Breast epithelium (tissue), 4 donors: ENCODE measurements at places on chromosomes 7 and 10.

GRCh38 chr10:92124020-92124419 is 166.9 kb downstream of the CPEB3 start:
- DNase-seq, result no peak

- no peak for DNase-seq
These were observed 55.2 kb upstream of the RAB18 start for GRCh38 chr10:27448921-27449320.

DNA sequence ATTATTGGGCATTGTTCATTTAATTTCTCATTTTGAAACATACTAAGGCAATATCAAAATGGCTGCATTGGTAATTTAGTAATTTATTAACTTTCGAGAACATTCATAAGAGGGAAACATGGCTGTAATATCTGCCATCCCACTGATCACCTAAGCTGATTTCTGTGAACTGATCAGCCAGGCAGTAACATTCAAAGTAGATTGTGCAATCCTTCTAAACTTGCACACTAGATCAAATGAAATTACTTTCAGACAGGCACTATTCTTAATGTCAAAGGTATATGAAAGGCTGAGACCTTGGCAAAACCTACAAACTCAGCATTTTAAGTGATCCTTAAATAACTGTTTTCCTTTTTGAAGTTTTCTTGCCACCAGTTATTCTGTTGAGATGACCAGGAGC is 290.7 kb downstream of the CACNA2D1 start:
- no peak for DNase-seq

GRCh38 chr7:39811161-39811614 is 138.9 kb upstream of the CDK13 start:
- DNase-seq, result no peak

DNA sequence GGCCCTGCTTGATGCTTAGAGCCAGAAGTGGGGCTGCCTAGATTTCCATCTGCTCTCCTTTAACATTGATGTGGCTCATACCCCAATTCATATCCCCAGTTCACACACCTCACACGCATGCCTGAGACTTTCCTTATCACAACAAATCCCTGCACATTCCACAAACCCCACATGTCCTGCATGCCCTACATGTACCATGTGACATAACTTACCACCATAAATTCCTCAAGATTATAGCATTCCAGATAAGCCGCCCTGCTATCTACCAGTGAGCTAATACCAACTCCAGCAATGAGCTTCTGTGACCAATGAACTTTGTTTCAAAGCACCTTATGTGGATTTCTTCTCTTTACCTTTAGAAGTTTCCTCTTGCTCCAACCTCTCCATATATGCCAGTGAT is 104.7 kb upstream of the RAB11FIP2 start:
- DNase-seq, result no peak

GRCh38 chr10:131638880-131639278 is 261.9 kb upstream of the PPP2R2D start:
- DNase-seq, result no peak
